ENCODE measurements at places on chromosomes 5 and 9.

- DNase-seq: no peak
These were observed 95.4 kb upstream of the NR5A1 start for GRCh38 chr9:124602632-124603031.

DNA sequence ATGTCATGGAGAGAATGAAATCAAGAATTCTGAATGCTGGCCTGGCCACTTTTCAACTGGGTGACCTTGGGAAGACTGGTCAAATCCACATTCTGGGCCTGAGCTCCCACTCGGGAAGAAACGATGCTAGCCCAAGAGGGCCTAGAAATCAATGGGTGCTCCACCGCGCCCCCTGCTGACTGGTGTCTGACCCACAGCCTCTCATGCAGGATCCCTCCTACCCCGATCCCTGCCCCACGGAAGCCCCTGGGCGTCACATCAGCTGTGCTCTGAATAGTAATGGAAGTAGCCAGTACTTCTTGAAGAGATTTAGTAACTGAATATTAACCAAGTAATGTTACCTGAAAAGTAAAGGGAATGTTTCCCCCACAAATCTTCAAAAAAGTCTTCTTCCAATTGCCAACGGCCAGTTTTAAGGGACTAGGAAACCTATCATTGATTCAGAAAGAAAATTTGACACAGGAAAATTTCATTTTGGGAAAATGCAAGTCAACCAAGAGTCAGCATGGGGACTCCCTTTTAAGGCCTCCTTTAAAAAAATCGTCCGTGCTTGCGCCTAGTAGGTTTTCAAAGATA lies 43.9 kb downstream of the CRB2 start:
- DNase-seq: no peak

DNA sequence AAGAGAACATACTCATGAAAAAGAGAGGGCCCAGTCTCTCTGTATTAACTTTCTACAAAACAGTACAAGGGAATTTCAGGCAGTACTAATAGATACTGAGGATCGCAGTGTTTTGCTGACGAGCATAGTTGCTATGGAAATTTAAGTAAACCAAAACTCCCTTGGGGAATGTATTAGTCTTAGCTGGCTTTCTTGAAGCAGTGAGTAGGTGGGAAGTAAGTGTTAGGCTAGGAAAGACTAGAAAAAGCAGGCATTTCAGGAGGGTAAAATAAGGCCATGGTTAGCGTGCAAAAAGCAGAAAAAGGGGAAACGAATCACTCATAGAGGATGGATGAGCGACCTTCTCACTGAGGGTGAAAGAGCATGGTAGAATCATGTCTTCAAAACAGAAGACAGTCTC lies 84.3 kb upstream of the ACTBL2 start:
- no peak for DNase-seq

GRCh38 chr5:103021314-103021713 lies 98.6 kb downstream of the GIN1 start:
- no peak for DNase-seq

GRCh38 chr9:81410201-81410600 lies 279.1 kb downstream of the TLE1 start:
- DNase-seq: no peak

- DNase-seq: no peak
These were observed 67.0 kb upstream of the ACTBL2 start for GRCh38 chr5:57549566-57549965.

GRCh38 chr9:110895147-110895905 lies 142.9 kb downstream of the LPAR1 start:
- DNase-seq: no peak

- DNase-seq: no peak
These were observed 36.3 kb downstream of the ERGIC1 start for GRCh38 chr5:172870291-172870714.

DNA sequence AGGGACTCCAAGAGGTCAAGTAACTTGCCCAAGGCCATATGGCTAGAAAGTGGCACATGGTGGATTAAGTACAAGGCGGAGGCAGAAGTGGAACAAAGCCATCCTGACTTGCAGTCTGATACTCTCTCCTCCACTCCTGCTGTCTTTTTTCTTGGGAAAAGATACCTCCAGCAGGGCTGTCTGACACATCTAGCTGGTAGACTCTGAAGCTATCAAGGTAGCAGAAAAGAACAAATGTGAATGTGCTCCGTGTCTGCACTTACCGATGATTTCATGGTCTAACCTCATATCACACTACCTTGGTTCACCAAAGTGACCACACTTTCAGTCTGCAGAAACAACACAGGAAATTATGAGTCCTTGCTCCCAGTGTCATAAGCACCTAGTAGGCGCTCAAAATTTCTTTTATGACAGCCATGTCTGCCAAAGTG lies 284.8 kb downstream of the CRB2 start:
- no peak for DNase-seq

DNA sequence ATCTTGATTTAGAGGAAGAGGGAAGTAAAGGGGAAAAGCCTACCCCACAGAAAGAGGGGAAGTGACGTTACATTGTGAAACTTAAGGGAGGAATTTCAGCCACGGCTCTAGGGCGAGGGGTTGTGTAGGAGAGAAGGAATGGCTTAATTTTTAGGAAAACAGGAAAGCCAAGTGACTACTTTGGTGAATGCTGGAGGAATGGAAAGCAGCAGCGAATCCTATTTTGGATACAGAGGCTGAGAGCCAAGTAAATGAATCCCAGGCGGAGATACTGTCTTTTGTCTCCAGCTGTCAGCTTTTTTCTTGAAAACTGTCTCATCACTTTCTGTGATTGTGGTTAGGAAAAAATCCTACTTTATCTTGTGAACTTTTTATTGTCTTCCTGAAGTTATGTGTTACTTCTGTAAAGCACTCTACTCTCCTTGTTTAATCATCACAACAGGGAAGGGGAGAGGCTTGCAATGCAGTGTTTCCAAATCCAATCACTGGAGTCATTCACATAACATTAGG lies 188.4 kb downstream of the TSSK1B start:
- no peak for DNase-seq

DNA sequence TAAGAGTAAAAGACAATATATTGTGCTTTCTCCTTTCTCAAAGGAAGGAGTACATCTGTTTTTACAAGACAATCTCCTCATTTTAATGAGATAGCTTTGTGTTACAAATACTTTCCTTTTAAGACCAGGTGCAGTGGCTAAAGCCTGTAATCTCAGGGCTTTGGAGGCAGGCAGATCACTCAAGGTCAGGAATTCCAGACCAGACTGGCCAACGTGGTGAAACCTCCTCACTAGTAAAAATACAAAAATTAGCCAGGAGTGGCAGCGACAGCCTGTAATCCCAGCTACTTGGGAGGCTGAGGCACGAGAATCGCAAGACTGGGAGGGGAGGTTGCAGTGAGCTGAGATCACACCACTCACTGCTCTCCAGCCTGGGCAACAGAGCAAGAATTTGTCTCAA lies 11.8 kb downstream of the TMEM161B start:
- no peak for DNase-seq

GRCh38 chr5:60365001-60365400 lies 335.0 kb downstream of the DEPDC1B start:
- DNase-seq: no peak

DNA sequence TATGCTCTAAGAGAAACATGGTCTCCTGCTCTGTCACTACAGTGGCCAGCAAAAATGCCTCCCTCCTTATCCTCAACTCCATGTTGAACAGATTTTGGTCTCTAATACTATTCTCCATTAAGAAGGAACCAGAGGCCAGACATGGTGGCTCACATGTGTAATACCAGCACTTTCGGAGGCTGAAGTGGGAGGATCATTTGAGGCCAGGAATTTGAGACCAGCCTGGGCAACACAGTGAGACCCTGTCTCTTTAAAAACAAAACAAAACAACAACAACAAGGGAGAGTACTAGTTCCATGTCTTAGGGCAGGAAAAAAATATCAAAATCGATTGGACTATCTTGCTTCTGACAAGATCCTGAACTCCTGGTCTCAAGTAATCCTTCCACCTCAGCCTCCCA lies 14.6 kb downstream of the INIP start:
- DNase-seq: no peak

DNA sequence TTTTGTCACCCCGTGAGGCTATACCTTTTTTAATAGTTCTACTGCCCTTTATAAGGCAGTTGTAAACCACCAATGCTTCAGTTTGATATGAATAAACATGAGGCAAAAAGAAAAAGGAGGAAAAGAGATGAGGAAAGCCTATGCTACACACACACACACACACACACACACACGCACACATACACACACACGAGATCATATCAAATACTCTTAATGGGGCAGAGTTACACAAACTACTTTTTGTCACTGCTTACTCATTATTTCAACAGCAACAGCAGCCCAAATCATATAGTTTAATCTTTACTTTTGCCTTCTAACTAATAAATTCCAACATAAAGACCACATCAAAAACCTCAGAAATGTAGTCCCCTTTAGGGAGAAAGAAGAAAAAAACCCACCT lies 116.8 kb upstream of the PAM start:
- DNase-seq: no peak

GRCh38 chr9:82572146-82572545 lies 490.8 kb downstream of the RASEF start:
- DNase-seq: no peak

- no peak for DNase-seq
These were observed 6.5 kb downstream of the CAST start for GRCh38 chr5:96668725-96669124.

DNA sequence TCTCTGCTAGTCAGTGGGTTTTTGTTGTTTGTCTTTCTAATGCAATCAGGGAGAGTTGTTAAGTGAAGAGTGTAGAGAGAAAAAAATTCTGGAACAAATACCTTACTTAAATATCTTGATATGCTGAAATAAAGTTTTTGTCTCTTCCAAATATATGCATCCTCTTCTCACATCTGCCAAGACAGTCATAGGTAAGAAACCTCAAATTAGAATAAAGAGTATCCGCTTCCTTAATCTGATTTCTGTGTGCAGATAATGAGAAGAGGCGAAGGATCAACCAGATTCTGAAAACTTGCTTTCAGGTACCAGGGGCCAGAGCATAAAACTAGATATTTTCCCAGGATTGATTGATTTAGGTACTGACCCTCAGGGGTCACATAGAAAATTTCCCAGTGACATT lies 11.3 kb upstream of the IL6ST start:
- DNase-seq: no peak

GRCh38 chr9:121900163-121900562 lies 192.9 kb downstream of the TTLL11 start:
- no peak for DNase-seq

GRCh38 chr5:54249210-54250028 lies 61.0 kb downstream of the ARL15 start:
- DNase-seq: no peak

DNA sequence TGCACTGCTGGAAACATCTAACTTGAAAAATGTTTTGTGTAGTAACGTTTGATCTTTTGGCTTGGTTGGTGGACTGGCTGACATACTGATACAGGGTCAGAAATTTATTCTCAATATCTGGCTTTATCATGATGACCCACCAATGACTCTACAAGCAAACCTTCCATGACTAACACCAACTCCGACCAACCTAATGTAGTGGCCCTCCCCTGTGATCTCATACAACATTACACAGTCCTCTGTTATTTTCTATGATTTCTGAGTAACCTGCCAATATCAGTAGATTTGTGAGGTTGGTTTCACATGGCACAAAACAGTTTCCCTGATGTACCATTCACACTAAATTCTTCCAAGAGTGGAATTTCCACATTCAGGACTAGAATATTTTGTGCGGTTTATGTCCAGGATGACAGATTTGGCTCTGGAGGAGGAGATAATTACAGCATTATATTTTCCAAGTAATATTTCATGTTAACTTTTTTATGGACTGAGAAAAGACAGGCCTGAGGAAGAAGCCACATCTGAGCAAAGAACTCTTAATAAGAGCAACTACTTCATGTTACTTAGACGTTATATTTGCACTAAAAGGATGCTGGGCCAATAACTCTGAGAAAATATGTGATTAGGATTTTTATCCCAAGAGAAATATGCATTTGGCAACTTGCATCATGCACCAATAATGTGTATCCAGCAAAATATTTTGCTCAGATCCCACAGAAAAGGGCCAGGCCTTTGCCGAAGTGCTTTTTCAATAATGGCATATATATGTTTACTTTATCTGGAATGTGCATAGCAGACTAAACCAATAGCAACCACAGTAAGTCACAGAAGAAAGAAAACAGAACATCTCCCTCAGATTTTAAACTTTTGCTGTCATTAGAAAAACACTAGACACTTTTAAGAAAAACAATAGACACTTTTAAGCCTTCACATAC lies 273.4 kb downstream of the KCNN2 start:
- DNase-seq: no peak

- no peak for DNase-seq
These were observed 111.5 kb upstream of the RAPGEF1 start for GRCh38 chr9:131851414-131851813.

- peak; percentile 19 for DNase-seq
These were observed 12.5 kb upstream of the CTSL start for GRCh38 chr9:87713278-87713987.

- no peak for DNase-seq
These were observed 47.6 kb downstream of the RGS3 start for GRCh38 chr9:113511047-113511521.

DNA sequence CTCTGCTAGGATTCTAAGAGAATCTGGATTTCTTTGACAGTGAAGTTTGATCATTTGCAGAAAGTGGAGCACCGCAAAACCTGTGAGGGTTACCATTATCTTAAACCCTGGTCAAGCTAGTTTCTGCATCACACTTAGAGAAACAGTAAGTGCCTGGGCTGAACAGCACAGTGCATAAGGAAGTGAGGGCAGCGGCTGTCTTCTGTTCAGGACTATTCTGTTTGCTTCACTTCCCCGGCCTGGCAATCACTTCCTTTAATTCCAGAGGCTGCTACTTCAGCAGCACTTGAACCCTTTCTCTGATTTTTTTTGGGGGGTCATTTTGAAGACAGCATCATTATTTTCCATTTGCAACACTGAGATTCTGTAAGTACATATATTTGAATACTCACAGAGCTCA lies 32.0 kb downstream of the SEMA6A start:
- DNase-seq: no peak

DNA sequence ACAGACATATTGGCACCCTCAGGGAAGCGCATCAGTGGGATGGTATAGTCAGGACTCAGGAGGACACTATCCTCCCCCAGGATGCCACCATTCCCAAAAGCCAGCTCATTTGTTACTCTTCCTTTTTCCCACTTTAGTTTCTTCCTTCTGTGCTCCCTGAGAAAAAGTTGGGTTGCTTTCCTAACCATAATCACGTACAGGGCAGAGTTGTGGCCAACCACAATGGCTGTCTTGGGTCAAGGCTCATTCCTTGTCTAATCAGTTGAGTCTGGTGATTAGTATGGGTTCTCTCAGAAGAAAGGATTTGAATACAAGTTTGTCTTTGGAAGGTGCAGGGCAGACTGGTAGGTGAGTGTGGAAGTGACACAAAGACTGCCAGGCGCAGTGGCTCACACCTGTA lies 26.6 kb upstream of the ATP6V1G1 start:
- no peak for DNase-seq

DNA sequence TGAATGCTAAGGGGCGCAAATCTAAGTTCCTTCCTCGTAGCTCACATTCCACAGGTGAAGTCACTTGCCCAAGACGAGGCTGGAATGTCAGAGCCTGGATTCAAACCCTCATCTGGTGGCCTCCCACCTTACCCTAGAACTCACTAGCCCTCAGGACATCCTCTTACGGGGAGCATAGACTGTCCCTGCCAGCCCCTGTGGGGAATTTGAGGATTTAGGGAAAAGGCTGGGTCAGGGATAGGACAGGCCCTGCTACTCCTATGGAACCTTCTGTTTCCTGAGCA lies 45.0 kb downstream of the IRF1 start:
- DNase-seq: no peak

GRCh38 chr9:129934780-129935179 lies 99.5 kb downstream of the USP20 start:
- no peak for DNase-seq

GRCh38 chr5:54671111-54671531 lies 153.6 kb downstream of the SNX18 start:
- DNase-seq: no peak

All from esophagus squamous epithelium (tissue), 5 donors.